ENCODE measurements at places on chromosomes 6 and 20. TPM values are rescaled to one million over a fixed set of nuclear protein-coding genes. Genes with fewer than 3 reads are reported as not detected.

CLDN20 gene
- total RNA-seq = not detected

MRPL14 gene
- 28.6 TPM for total RNA-seq

MUCL3 gene
- not detected for total RNA-seq

LTA gene
- total RNA-seq = not detected

HLA-DMA gene
- 0.78 TPM for total RNA-seq

NRSN1 gene
- not detected for total RNA-seq

PTCHD4 gene
- total RNA-seq = 5.9 TPM

SERPINB1 gene
- total RNA-seq = 10.9 TPM

TPBG gene
- total RNA-seq = 52.9 TPM

CUL7 gene
- total RNA-seq = 89.7 TPM

HEY2 gene
- total RNA-seq = 0.05 TPM

POM121L2 gene
- not detected for total RNA-seq

ELOVL2 gene
- 0.89 TPM for total RNA-seq

NTSR1 gene
- 1.9 TPM for total RNA-seq

Measured in smooth muscle cell of the umbilical artery (primary cell).